ENCODE measurements at places on chromosomes 6 and 20. TPM values are rescaled to one million over a fixed set of nuclear protein-coding genes. Genes with fewer than 3 reads are reported as not detected.

DNA sequence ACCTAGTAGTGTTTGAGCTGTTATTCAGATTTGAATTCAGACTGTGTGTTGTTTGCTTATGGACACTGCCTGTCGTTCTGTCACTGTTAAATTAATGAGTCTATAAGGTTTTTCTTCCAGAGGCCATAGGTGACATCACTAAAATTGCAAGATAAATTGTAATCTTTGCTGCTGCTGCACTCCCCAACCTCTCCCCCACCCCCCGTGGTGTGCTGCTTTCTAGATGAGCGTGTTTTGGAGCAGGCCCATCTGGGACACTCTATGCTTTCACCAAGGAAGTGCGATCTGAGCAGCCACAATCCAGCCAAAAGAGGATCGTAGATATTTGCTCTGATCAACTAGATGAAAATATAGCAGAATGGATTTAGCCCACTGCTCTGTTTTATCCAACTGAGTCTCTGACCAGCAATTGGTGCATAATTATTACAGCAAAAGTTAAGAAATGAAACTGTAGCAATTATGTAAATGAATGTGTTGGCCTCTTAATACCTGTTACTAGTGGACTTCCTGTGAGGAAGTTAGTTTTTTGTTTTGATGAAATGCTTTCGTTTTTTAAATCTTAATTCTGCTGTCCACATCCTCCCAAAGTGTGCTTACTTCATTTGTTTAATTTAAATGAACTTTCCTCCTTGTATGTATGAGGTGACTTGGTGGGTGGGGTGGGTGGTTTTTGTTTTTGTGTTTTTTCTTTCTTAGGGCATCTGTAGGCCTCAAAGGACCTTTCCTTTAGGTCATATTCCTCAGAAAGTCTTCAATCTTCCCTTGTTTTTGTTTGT is 58.1 kb downstream of the RPRD1B start:
- DNase-seq: no peak

- no peak for DNase-seq
Observed at GRCh38 chr6:3317741-3318211, 59.0 kb downstream of the PSMG4 start.

- no peak for DNase-seq
Observed at GRCh38 chr6:22448291-22448711, 121.1 kb upstream of the HDGFL1 start.

GRCh38 chr6:105274678-105275077 is 94.9 kb upstream of the POPDC3 start:
- DNase-seq: no peak

- DNase-seq: no peak
Observed at GRCh38 chr6:34511915-34512737, 44.0 kb downstream of the SPDEF start.

Gene FABP7
- total RNA-seq: not detected

Gene TREM1
- not detected for total RNA-seq

Gene ADISSP
- 27.8 TPM for total RNA-seq

Gene VGLL2
- not detected for total RNA-seq

Measured in activated CD4-positive, alpha-beta T cell treated with anti-CD3 and anti-CD28 coated beads, Interleukin-2, amount 10 ng/mL, durations not matched to agents 7 days and 5 days (primary cell).